ENCODE measurements at places on chromosomes 12 and 14.

- no peak for DNase-seq
Observed at GRCh38 chr12:14256555-14257169, 108.8 kb upstream of the ATF7IP start.

- peak; percentile 68 for DNase-seq
Observed at GRCh38 chr12:57726151-57726883, 12.2 kb downstream of the AGAP2 start.

- no peak for DNase-seq
Observed at GRCh38 chr12:82415402-82415801, 57.1 kb downstream of the METTL25 start.

DNA sequence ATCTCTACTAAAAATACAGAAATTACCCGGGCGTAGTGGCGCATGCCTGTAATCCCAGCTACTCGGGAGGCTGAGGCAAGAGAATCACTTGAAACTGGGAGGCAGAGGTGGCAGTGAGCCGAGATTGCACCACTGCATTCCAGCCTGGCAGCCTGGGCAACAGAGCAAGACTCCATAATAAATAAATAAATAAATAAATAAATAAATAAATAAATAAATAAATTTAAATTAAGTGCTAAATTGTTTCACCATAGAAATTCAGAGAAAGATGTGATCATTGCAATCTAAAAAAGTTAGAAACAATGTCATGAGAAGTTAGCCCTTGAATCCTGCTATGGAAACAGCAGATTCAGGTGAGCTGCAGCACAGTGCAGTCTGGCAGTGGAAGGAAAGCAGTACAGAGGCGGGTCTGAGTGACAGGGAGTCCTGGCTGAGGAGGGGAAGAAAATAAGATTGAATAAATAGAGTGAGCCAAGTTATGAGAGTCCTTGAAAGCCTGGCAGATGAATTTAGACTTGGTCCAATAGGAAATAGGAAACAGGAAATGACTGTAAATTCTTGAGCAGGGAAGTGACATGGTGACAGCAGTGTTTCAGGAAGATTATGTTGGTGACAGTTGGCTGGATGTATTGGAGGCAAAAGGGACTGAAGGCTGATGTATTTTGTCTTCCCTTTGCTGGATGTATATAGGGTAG is 241.5 kb downstream of the GXYLT1 start:
- no peak for DNase-seq

DNA sequence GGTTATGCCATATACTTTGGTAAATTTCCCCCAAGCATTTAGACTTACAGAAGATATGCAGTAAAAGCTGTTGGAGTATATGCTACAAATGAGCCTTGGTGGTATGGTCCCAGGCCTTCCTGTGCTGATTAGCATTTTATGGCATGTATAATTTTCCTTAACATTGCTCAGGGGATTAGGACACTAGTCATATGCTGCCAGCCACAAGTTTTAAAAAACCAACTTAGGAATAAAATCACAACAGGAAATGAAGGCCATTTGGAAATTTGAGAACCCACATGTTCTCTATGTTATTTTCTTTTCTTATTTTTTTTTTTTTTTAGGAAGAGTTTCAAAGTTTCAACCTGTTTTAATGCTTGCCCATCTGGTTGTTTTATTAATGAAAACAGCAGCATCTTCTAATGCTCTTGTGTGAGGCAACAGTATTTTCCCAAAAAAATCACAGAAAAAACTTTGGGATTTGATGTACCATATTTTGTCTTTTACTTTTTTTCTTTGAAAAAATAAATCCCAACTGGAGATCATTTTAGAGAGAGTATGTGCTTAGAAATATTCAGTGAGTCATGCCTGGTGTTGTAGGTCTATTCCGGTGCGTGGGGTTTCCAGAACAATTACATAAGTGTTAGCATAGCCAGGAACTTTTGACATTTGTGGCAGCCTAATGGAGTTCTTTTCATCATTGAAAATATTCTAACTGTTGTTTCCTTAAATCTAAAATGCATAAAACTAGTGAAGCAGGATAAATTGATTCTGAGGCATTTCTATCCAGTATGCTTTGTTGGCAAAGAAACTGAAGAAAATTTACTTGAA is 21.7 kb upstream of the DUSP6 start:
- no peak for DNase-seq

GRCh38 chr12:89622115-89622514 is 86.5 kb downstream of the ATP2B1 start:
- no peak for DNase-seq

DNA sequence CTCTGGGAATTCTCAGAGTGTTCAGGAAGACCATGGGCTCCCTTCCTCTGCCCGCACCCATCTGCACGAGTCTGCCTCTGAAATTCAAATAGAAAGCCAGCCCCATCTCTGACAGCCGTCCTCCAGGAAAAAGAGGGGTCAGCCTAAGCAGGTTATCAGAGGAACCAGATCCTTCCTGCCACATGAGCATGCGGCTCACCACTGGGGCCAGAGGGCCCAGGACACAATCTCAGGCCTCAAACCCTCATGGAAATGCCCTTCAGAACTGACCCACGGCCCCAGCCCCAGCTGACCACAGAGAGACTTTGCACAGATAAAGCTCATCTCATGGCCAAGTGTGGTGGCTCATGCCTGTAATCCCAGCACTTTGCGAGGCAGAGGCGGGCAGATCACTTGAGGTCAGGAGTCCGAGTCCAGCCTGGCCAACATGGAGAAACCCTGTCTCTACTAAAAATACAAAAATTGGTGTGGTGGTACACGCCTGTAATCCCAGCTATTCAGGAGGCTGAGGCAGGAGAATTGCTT is 23.2 kb downstream of the PXN start:
- no peak for DNase-seq

GRCh38 chr14:67623114-67623513 is 3.4 kb downstream of the ARG2 start:
- no peak for DNase-seq

- DNase-seq, result no peak
Observed at GRCh38 chr14:31895206-31895605, 181.9 kb upstream of the ARHGAP5 start.

DNA sequence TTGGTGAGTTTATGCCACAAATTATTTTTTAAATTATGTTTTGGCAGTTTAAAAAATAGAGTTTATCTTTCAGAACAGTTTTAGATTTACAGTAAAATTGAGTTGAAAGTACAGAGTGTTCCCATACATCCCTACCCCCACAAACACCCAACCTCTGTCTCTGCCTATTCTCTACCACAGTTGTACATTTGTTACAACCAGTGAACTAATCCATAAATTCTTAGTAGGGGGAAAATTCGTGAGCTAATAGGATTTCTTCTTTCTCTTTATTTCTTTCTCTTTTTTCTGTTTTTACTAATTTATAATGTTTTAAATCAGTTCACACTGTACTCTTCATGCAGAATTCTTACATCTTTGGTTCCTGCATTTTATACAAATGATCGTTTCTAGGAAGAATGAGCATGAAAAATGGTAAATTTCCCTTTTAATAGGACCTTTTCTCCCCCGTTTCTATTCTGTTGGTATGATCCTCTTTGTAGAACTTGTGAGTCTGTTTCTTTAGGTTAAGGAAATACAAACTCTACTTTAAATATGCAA is 56.7 kb downstream of the MIPOL1 start:
- no peak for DNase-seq

- no peak for DNase-seq
Observed at GRCh38 chr14:92601757-92602417, 88.3 kb downstream of the RIN3 start.

GRCh38 chr12:104622928-104623327 is 166.2 kb downstream of the CHST11 start:
- no peak for DNase-seq

GRCh38 chr12:28035500-28035899 is 63.0 kb upstream of the PTHLH start:
- peak; percentile 63 for DNase-seq

GRCh38 chr12:47087088-47087688 is 7.4 kb upstream of the AMIGO2 start:
- DNase-seq, result no peak

DNA sequence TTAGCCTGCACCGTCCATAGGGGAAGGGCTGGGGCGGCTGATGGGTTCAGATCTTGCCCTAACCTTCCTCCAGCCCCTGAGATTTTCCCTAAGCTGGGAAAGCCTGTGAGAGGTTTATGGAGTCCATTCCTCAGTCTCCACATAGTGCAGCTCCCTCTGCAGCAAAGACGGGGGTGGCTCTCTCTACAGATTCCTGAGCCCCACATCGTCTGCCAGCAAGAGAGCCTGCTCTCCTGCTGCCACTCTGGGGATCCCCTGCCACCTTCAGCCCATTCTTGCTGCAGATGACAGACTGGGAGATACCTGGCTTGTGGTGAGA is 3.1 kb downstream of the SMIM41 start:
- no peak for DNase-seq

GRCh38 chr14:100453930-100454329 is 130.8 kb downstream of the SLC25A47 start:
- DNase-seq, result no peak

DNA sequence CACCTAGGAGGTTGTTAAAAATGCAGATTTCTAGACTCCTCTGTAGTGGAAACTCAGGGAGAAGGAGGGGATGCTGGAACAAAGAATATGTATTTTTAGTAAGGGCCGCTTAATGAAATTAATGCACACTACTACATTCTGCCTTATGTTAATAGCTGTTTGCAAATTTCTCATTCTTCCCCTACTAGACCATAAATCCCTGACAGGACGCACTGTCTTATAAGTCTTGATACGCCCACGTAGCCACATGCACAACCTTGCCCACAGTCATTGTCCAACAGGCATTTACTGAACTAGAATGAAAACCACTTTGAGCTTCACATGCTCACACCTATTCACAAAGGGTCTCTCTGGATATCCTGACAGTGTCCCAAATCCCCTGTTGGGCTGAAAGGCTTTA is 10.5 kb downstream of the KRT2 start:
- DNase-seq, result no peak

- peak; percentile 84 for DNase-seq
Observed at GRCh38 chr12:1583421-1584078, 10.8 kb downstream of the FBXL14 start.

GRCh38 chr12:3365463-3366411 is 125.3 kb upstream of the PRMT8 start:
- no peak for DNase-seq

DNA sequence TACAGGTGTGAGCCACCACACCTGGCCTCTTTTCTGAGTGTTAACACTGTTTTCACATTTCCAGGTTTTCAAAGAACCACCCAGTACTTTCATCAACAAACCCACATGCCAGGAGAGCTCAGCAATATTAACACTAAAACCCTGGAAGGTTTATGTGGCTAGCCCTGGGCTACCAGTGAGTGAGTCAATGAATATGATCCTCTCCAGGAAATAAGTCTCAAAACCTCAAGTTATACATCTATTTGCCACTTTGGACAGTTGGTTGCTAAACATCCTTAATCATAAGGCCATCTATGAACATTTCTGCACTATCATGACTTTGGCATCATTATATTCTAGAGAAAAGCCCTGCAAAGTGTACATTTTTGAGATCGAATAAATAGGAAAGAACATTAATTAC is 6.3 kb upstream of the CDKL1 start:
- no peak for DNase-seq

GRCh38 chr12:104577581-104577981 is 120.8 kb downstream of the CHST11 start:
- no peak for DNase-seq

DNA sequence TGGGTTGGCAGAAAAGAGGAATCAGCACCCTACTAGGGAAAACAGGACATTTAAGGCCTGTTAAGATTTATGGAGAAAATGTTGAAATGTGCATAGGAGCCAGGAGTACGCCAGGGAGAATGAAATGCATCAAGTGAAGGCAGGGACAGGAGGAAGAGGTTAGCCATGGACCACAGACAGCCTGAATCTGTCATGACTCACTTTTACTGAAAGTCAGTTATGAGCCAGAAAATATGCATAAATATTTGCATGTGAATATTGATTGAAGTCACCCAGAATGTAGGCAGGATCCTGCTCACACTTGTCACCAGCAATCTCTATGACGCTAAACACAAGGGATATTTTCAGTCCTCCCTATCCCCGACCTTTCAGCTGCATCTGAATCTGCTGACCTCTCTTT is 25.1 kb upstream of the CDK17 start:
- DNase-seq, result no peak

DNA sequence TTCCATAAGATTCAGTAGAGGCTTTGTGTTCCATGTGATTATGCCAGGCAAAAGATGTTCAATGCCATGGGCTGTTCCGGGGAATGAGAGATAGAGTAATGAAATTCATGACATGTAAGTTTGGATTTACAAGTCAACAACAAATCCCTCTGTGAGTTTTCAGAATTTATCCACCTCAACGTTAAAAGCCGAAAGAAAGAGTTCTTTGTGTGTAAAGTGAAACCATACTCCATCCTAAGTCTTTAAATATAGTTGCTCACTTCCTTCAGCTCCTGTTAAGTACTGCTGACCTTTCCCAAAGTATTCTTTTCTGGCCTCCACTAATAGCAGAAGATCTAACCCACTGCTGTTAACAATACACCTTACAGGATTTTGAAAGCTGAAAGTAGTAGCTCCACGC is 190.0 kb downstream of the TMX1 start:
- no peak for DNase-seq

DNA sequence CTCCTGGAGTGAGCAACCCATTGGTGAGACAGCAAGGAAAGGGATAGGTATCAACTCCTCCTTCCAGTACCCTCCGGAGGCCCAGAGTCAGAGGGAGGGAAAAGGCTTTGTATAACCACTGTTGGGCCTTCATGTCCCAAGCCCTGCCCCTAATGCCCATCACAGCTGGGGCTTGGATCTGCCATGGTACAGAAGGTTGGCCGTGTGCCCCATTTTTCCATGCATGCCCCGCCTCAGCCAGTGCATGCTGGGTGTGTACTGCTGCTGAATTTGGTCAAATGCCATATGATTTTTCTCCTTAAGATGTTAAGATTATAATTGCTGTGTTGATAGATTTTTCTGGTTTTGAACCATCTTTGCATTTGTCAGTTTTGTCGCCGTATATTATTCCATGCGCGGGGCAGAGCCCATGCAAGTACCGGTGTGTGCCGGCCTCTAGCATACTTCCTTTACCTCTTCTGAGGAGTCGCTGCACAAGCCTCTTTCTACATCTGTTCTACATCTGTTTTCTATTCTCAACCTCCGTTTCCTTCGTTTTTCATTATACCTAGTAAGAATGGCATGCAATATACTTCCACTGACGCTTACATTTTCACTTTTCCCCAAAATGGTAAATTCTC is 26.6 kb downstream of the PPP2R5C start:
- no peak for DNase-seq

DNA sequence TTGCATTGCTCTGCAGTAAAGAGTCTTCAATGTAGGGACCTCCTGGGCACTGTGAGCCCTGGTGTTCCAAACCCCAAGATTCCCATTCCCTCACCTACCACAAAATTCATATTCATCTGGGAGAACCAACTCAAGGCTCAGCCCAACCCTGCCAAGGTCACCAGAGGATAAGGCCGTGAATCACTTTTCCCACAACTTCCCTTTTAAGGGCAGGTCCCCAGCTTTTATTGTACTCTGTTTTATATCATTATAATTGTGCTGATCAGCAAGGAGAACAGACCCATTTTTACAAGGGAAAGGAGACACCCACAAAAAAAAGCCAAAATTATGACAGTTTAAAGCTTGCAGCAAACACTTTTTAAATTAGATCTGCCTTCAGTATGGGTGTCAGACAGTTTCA is 363.0 kb upstream of the FKBP4 start:
- DNase-seq, result no peak

- no peak for DNase-seq
Observed at GRCh38 chr12:121538699-121539061, 42.1 kb downstream of the KDM2B start.
